ENCODE measurements at places on chromosomes 11 and 22.

DNA sequence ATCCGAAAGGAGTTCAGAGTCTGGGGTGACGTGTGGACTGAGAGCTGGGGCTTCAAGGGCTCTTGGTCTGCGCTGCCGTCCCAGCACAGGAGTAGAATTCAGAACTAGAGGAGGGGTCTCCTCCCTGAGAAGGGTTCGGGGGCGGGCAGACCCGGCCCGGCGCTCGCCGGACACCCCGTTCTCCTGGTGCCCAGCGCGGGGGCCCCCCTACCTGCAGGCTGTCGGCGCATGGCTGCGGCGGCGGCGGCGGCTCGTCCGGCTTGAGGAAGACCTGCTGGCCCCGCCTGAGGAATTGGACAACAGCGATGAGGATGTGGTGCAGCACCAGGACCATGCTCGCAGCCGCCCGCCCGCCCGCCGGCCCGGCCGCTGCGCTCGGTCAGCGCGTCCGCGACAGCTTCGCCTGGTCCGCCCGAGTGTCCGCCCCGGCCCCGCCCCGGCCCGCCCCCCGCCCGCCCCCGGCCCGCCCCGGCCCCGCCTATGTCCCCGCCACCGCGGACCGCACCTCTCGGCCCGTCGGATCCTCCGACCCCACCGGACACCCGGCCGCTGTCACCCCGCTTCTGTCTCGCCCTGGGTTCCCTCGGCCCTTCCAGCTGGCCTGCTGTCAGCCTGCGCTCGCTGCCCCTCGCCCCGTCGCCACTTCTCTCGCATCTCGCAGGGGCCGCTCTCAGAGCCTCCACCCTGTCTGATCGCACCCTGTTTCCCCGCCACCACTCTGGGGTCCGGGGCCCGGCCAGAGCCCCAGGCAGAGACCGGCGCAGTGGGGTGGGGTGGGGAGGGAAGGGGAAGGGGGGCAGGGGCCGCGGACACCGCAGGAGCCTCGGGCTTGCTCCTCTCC lies 32.0 kb downstream of the PDE2A start:
- DNase-seq: no peak

- DNase-seq: no peak
Measured at GRCh38 chr11:110859240-110859840, 147.1 kb upstream of the ARHGAP20 start.

GRCh38 chr22:19834599-19834998 lies 20.1 kb downstream of the GNB1L start:
- no peak for DNase-seq

GRCh38 chr11:115665958-115666357 lies 161.7 kb upstream of the CADM1 start:
- DNase-seq: no peak
